ENCODE measurements at places on chromosomes 2 and 18. TPM values are rescaled to one million over a fixed set of nuclear protein-coding genes. Genes with fewer than 3 reads are reported as not detected.

Gene LIMS4
- total RNA-seq: 2.9 TPM

Gene MMADHC
- total RNA-seq: 197 TPM

Gene SPRED2
- 4.1 TPM for total RNA-seq

Gene KCNG2
- total RNA-seq: not detected

Gene FAM161A
- total RNA-seq: 1.9 TPM

Gene ST8SIA5
- 1.7 TPM for total RNA-seq

Gene SCLY
- total RNA-seq: 7.7 TPM

Gene SLC23A3
- total RNA-seq: 0.11 TPM

DNA sequence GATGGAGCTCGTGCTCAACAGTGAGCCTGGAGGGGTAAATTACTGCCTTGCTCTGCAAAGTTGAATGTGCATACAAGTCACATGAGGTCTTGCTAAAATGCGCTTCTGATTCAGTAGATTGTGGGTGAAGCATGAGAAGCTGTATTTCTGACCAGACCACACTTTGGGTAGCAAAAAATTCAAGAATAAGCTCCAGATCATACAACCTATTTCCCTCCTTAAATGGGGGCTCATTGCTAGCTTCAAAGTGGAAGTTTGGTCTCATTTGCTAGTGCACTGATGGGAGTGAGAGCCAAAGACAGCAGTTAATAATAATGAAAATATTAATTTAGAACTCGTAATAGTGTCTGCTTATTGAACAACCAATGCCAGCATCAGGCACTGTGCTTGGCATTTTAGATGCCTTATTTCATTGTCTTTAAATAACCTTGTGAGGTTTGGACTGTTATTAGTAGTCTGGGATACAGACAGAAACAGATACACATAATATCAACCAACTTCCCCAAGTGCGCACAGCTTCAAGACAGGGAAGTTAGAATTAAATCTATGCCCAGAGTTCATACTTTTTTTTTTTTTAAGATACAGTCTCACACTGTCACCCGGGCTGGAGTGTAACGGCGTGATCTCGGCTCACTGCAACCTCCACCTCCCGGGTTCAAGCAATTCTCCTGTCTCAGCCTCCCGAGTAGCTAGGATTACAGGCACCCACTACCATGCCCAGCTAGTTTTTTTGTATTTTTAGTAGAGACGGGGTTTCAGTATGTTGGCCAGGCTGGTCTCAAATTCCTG, 18.0 kb downstream of the APOB start:
- DNase-seq: no peak

DNA sequence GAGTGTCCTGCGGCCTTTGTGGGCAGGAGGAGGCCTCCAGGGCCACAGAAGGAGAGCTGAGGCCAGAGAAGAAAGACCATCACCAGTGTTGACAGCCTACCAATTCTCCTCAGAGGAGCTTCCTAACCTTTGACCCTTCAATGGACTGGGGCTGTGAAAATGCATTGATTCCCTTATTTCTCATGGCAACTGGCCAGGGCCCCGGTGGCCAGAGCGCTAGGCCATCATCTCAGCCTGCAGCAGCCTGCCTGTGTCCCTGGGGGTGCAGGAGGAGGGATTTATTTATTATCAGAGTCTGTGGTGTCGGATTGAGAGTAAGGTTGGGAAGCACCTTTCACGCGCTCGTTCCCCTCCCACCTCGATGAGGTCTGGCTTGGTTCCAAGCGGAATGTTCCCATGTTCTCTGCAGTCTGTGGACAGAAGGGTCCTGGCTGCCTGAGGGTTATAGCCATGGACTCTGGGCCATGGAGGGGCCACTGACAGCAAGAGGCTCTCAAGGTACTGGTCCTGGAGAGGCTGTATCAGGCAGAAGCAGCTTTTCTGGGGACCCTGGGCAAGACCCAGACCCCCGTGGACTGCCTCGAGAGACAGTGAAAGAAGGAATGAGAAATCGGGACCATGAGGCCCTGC, 53.8 kb downstream of the CYP27C1 start:
- DNase-seq: no peak

DNA sequence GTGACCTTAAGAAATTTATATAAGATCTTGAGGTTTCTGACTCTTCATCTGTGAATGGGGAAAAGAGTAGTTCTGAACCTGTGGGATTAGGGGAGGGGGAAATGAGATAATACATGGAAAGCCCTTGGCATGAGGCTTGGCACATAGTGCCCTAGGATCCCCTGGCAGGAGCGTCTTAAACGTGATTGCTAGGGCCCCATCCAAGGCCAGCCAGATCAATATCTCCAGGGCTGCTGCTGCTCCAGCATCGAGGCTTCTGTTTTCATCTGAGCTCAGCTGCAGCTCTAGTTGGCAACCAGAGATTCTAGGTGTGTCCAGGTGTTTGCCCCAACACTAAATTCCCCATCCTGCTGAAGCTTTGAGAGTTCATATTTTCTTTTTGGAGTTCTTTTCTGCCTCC, 71.0 kb downstream of the IL1R2 start:
- no peak for DNase-seq

DNA sequence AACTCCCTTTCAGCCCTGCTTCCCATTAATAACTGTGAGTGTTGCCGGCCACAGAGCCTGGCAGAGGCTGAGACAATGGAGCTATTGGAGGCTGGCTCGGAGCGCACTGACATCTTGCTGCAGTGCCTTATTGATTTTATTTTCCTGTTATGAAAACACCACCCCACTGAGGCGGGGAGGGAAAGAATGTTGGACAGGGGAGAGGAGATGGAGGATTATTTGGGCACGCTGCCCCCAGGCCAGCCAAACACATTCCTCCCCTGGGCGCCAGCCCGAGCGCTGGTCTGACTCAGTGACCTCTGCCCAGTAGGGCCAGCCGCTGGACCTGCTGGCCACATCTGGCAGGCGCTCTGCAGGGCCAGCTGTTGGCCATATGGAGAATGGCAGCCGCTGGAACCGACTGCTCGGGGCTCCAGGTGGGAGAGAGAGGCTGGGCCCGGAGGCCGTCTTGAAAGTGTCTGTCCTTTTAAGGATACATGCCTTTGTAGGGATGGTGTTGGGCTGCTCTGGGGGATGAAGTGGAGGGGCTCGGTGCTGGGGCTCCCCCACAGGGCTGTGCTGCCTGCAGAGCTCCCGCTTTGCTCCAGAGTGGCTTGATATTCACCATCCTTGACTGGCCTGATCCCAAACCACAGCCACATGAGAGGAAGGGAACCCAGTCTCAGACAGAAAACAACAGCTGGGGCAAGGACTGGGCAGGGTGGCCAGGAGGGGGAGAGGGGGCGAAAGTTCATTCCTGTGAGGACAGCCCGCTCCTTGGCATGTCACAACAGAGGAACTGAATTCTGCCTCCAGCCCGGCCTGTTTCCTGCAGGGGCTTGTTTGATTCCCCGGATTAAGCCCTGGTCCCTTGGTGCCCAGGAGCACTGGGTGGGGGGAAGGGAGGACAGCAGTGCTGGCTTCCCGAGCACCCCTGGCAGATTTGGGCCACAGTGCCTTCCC, 179.0 kb downstream of the KLHL29 start:
- DNase-seq: peak; percentile 94

DNA sequence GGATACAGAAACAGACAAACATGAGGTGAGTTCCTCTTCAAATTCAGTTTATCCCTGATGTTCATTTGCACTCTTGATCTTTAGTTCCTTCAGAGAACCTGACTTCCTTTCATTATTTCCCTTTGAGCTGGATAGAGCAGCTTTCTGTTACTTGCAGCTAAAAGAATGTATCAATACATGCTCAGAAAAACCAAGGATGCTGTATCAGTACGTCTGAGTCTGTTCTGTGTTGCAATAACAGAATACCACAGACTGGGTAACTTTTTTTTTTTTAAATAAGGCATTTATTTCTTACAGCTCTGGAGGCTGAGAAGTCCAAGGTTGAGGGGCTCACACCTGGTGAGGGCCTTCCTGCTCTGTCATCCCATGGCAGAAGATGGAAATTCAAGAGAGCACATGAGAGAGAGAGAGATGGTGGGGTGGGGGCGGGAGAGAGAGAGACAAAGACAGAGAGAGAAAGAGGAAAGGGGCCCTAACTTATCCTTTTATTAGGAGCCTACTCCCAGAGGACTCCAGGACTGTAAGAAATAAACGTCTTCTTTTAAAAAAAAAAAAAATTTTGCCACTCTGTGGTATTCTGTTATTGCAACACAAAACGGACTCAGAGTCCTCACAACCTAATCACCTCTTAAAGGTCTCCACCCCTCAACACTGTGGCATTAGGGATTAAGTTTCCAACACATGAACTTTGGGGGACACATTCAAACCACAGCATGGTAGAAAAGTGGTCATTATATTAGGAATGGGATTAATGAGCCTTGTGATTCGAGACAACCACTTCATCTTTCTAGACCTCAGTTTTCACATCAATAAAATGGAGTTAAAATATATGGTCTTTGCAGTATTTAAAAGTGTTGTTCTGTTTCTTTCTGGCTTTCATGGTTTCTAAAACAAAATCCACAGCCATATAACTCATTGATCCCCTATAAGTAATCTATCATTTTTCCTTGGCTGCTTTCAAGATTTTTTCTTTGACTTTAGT, 18.4 kb upstream of the SELENOI start:
- DNase-seq: no peak

DNA sequence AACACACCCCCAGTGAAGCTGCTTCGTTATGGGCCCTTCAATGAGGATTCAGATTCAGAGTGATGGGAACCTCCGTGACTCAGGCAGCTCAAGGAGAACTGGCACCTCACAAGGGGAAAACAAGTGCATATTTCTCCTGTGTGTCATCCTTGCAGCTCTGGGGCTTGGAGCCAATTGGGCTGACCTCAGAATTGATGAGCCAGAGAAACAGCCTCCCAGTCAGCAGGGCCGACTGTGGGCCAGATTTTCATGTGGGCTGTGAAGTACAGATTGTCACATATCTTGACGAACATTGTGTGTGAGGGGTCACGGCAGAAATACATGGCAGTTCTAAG, 189.6 kb upstream of the SP5 start:
- peak; percentile 83 for DNase-seq

- DNase-seq: no peak
These were observed 36.6 kb upstream of the SIGLEC15 start for GRCh38 chr18:45788861-45789260.

DNA sequence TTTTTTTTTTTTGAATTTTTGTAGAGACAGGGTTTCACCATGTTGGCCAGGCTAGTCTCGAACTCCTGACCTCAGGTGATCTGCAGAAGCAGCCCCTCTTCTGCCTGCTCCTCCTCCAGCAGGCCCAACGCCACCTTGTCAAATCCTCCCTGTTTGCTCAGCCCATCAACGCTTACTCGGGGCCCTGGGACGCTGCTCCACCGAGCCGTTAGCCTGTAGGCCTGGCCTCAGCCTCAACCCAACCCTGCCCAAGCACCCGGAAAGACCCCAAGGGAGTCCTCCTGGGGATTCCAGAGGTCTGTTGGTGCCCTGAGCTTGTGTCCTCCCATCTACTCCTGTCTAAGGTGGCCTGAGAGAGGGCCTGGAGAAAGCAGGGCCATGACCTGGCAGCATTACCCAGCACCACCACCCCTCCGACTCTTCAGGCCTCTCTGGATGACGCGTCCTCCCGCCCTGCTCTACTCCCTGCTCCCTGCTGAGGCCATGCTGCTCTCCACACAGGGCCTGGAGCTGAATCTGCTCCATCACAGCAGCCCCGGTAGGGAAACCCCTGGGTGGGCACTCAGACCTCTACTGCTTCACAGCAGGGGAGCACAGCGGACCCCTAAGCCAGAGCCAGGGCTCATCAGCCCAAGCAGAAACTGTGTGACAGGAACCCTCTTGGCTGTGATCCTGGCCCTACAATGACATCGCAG, 3.2 kb downstream of the STK25 start:
- no peak for DNase-seq

DNA sequence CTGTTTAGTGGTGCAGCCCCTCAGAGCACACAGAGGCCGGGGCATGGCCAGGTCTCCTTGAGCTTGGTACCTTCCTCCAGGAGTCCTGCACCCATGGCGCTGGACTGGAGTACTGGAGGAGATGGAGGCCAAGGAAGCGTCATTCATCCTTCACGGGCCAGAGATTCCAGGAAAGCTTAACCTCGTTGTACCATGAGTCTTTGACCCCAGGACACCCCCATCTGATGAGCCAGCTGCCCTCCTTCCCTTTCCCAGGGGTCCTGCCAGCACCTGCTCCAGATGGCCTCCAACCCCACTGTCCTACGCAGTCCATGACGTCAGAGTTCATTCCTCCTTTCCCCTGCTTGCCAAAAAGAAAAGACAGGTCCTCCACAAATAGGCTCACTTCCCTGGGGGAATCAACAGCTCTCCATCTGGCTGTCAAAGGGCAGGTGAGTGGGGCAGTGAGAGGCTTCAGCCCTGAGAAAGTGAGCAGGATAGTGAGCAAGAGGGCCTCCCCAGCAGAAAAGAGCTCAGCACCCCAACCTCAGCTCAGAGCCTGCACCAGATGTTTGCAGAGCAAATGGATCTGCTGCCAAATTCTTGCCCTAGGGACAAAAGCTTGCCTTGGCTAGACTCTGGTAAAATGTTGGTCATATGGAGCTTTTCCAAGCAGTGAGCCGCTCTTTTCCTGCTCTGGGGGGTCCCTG, 4.5 kb upstream of the NPPC start:
- DNase-seq: no peak

DNA sequence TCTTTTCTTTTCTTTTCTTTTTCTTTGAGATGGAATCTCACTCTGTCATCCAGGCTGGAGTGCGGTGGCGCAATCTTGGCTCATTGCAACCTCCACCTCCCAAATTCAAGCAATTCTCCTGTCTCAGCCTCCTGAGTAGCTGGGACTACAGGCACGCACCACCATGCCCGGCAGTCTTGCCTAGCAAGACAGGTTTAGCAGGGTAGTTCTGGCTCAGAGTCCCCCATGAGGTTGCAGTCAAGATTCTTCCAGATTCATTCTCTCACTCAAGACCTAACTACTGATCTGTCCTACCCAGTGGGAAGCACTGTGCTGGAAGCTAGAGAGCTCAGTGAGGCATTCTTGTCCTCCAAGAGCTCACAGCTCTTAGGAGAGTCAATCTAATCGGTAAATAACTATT, 17.6 kb upstream of the ZAP70 start:
- DNase-seq: no peak

- DNase-seq: peak; percentile 54
These were observed 10.2 kb downstream of the NFATC1 start for GRCh38 chr18:79405781-79406575.

GRCh38 chr2:240557101-240557751, 562 bp downstream of the ANKMY1 start:
- no peak for DNase-seq

- no peak for DNase-seq
These were observed 23.9 kb downstream of the PRKCE start for GRCh38 chr2:45675263-45675812.

DNA sequence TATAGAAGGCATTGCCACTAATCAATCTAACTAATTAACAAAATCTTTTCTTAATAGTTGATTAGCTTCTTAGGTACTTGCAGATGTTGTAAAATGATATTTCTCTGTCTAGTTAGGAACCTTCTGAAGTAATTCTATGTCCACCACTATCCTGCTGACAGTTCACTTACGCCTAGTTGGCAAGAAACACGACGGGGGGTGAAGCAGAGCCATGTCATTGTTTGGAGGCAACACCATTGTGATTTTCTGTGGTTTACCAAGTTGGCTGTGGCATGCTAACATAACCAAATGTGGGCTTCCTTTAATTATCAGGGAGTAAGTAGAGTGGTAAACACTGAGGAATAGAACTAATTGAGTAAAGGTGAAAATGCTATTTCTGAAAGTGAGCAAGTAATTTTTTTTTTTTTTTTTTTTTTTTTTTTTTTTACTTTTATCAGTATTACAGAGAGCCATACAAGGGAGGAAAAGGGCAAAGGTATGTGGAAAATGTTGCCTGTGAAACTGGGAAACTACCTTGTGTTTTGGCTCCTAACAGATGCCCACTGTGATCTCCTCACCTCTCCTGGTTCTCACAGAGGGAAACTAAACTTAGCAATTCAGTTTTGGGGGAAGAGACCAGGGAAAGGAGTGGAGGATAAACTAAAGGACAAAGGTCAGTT, 126.8 kb downstream of the MEIS1 start:
- DNase-seq: no peak

Data from gastrocnemius medialis (tissue), 4 donors.